ENCODE measurements at places on chromosomes 2 and 18.

DNA sequence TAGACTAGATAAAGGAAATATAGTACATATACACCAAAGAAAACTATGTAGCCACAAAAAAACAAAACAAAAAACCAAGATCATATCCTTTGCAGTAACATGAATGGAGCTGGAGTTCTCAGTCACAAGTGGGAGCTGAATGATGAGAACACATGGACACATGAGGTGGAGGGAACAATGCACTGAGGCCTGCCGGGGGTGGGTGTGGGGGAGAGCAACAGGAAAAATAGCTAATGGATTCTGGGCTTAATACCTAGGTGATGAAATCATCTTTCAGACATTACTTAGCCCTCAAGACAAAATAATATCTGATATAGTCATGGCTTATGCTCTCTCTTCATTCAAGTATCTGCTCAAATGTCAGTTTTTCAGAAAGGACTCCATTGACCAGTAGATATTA, 930.6 kb downstream of the LRP1B start:
- DNase-seq, result no peak

GRCh38 chr2:47075361-47076125, 79.6 kb downstream of the STPG4 start:
- DNase-seq, result no peak

DNA sequence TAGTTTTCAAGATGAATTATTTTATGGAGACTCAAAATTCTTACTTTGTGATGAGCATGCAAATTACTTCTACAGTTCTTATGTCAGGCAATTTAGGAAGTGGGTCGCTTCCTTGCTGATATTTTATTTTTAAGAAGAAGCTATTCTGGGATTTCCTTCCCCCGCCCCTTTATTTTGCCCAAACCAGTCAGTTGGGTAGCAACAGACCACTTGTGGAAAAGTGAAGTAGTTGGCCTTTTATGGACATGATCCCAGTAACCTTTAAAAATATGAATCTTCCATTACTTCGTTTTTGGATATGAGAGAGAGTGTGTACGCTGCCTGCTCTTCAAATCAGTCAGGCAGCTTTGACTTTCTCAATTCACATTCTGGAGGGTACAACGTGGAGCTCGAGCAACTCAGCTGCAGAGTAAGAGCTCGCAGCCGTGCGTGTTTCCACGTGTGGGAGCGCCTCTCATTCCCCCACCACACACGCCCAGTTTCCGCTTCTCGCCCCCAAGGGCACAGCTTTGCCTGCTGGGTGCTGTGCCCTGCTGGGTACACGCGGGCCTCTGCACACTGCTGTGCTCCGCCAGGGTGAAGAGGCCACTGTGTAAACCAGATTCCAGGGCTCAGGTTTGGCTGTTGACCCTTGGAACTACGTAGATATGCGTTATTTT, 92.6 kb downstream of the ITGB1BP1 start:
- DNase-seq, result no peak

GRCh38 chr18:72700961-72701710, 157.0 kb upstream of the CBLN2 start:
- DNase-seq, result no peak

- no peak for DNase-seq
Observed at GRCh38 chr2:43018179-43019024, 208.0 kb downstream of the ZFP36L2 start.

GRCh38 chr2:144517866-144518747, 1.8 kb downstream of the ZEB2 start:
- DNase-seq, result no peak

GRCh38 chr2:22450831-22451230, 934.1 kb upstream of the KLHL29 start:
- no peak for DNase-seq

DNA sequence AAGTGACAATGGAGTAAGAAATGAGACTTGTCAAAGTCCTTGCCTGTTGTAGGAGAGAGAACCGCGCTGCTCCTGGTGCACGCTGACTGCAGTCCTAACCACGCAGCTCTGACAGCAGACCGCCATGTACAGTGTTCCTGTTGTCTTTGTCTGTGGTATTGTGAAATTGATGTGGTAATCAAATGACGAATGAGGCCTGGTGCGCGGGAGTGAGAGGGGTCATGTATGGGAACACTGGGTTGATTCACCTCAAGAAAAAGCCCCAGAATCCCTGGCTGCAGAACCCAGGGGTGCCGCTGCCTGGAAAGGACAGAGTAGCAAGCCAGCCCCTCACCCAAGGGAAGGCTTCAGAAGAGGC, 64.0 kb downstream of the INPP4A start:
- peak; percentile 28 for DNase-seq

GRCh38 chr18:51350081-51350480, 152.6 kb upstream of the MEX3C start:
- no peak for DNase-seq

- no peak for DNase-seq
Observed at GRCh38 chr2:113967272-113967671, 77.4 kb downstream of the ACTR3 start.

GRCh38 chr18:5425721-5426120, 118.1 kb downstream of the EPB41L3 start:
- no peak for DNase-seq

- peak; percentile 1 for DNase-seq
Observed at GRCh38 chr2:156110890-156111289, 221.6 kb downstream of the NR4A2 start.

DNA sequence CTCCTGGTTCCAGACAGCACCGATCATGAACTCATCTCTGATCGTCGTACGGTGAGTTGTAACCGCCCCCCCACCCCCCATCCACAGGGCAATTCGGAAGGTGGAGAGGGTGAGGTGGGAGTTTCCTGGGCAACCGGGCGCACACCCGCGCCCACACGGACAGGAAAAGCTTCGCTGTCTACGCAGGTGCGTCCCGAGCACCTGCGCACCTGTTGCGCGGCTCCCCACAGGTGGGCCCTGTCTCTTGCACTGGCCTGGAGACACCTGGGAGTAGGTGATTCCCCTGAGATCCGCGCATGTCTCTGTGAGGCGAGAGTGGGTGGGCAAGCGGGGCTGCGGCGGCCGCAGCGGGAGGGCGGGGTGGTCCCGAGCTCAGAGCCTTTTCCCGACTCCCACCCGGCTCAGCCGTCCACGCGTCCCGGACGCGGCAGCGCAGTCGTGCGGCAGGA, 459 bp upstream of the ATP6V1C2 start:
- DNase-seq, result no peak

GRCh38 chr2:47504174-47504810, 101.3 kb downstream of the MSH2 start:
- DNase-seq, result no peak

DNA sequence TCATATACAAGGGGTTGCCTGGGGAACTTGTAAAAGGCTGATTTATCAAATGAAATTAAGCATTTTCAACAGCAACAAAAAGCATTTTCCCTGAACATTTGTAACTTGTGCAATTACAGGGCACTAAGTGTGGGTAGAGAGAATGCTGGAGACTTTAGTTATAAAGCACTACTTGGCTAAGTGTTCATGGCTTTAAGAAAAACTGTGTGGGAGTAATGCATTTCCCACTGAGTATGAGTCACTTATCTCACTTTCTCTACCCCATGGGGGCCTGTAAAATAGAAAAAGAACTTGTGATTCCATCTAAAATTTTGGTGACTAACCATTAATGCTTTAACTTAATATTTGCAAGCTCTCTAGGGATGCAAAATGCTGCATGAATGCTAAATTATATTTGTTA, 193.4 kb downstream of the CCDC102B start:
- no peak for DNase-seq

GRCh38 chr2:232529806-232530547, 4.0 kb downstream of the CHRND start:
- DNase-seq, result no peak

- DNase-seq, result no peak
Observed at GRCh38 chr2:149627111-149627801, 39.7 kb upstream of the MMADHC start.

DNA sequence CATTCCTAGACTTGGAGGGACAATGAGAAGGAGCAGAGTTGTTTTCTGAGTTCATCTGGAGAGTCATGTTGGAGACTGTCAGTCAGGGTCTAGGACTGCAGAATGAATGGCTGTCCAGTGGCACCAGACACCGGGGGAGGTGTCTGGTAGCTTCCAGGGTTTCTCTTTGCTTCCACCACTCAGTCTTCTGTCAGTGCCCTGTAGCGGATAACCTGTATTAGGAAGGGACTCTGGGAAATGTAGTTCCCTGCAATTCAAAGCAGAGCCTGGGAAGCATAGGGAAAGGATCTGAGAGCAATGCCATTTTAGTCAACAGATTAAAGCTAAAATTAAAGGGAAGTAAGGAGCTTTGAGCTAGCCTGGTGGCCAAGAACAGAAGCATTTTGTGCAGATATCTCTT, 257.9 kb downstream of the THSD7B start:
- DNase-seq, result no peak

DNA sequence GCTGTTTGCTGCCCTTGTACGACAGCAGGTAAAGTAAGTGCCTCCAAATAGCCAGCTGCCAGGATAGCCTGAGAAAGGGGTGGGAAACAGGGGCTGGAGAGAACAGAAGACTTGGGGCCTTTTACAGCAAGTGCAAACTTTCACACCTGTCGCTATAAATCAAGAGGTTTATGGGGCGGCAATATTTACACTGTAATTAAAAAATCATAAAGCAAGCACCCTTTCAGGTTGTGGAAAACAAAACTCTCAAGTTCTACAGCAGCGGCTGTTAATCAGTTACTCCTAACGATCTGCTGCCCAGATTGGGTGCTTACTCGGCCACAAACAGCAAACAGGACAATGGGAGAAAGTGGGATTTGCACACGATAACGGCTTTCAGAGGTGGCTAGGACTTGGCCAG, 359.5 kb upstream of the ETAA1 start:
- DNase-seq, result no peak

DNA sequence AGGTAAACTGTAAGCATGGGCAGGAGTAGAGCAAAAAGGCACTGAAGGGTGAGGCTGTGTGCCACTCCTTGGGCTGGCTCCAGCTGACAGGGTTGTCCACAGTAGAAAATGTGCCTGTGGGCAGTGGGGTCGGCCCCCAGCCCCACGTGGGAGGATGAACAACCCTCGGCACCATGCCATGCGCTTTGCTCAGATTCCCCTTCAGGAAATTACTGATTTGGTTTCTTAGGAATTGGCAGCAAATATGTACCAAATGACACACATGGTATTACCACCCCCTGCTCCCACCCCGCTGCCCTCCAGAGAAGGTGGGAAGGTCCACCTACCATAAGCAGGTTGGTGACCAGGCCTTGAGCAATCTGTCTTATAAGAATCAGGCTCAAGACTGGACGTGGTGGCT, 13.6 kb downstream of the ADCY3 start:
- no peak for DNase-seq

- no peak for DNase-seq
Observed at GRCh38 chr2:220134756-220135534, 507.5 kb downstream of the SLC4A3 start.

DNA sequence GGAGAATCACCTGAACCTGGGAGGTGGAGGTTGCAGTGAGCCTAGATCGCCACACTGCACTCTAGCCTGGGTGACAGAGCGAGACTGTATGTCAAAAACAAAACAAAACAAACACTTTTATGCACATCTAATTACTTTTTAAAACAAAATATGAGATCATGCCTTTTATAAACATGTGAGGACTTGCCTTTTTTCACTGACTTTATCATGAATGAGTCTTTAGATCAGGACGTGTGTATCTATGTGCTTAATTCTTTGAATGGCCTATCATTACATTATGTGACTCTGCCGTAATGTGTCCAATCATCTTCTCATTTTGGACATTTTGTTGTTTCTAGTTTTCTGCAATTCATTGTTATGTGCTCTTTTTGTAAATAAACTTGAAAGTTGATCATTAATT, 58.7 kb downstream of the FAM117B start:
- DNase-seq, result no peak

DNA sequence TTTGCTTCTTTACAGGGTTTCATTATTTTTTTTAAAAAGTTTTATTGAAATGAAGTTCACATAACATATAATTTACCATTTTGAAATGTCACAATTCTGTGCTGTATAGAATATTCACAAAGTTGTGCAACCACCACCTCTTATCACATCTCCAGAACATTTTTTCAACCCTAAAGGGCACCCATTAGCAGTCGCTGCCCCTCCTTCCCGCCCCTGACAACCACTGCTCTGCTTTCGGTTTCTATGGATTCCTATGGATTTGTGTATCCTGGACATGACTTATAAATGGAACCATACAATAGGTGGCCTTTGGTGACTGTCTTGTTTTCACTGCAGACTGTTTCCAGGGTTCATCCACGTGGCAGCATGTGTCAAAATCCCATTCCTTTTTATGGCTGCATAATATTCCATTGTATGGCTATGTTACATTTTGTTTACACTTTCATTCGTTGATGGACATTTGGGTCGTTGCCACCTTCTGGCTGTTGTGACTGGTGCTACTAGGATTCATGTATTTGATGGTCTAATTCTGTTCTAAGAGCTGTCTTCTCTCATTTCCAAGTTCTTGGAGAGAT, 52.6 kb downstream of the SH3BP4 start:
- no peak for DNase-seq

GRCh38 chr2:76154981-76155380, 444.3 kb upstream of the GCFC2 start:
- no peak for DNase-seq

- peak; percentile 44 for DNase-seq
Observed at GRCh38 chr2:8575038-8575833, 106.6 kb upstream of the ID2 start.

DNA sequence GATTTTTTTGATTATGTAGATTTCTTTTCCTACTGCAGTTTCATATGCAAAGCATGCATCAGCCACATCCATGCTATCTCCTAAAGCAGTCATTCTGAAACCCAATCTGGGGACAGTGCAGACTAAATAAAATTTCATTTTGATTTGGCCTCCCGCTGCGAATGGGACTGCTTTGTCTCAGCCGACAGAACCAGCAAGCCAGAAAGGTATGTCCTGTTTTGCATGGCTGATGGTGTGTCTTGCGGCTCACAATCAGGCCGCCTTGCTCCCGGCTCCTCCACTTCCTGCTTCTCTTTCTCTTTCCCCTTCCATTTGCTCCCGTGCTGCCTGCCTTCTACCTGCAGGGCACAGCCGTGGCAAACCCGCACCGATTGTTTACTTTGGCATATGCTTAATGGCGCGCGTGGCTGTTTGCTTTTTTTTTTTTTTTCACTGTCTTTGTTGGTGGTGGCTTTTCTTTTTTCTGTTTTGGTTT, 419.6 kb upstream of the POU3F3 start:
- DNase-seq, result no peak

DNA sequence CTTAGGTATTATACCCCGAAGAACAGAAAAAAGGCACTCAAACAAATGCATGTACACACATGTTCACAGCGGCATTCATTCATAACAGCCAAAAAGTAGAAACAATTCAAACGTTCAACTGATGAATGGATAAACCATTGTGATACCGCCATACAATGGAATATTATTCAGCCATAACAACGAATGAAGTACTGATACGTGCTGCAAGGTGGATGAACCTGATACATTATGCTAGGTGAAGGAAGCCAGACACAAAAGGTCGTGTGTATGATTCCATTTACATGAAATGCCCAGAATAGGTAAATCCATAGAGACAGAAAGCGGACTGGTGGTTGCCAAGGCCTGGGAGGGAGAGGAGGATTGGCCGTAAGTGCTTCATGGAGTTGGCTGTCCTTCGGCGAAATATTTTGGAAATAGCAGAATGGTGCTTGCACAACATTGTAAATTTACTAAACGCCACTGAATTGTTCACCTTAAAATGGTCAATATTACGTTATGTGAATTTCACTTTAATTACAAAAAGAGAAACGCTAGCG, 750 bp upstream of the RMP24 start:
- DNase-seq, result no peak

Measured in activated CD4-positive, alpha-beta T cell treated with anti-CD3 and anti-CD28 coated beads for 4 hours (primary cell).